Activated naive CD4-positive, alpha-beta T cell treated with anti-CD3 and anti-CD28 coated beads, Interleukin-2, amount 50 U/mL, for 72 hours (primary cell): ENCODE measurements at places on chromosomes 7 and 10. TPM values are rescaled to one million over a fixed set of nuclear protein-coding genes. Genes with fewer than 3 reads are reported as not detected.

Gene ASIC3
- 7.6 TPM for total RNA-seq

Gene AKR1D1
- not detected for total RNA-seq

Gene TUBB8
- total RNA-seq, result not detected

Gene PNLIP
- not detected for total RNA-seq

DNA sequence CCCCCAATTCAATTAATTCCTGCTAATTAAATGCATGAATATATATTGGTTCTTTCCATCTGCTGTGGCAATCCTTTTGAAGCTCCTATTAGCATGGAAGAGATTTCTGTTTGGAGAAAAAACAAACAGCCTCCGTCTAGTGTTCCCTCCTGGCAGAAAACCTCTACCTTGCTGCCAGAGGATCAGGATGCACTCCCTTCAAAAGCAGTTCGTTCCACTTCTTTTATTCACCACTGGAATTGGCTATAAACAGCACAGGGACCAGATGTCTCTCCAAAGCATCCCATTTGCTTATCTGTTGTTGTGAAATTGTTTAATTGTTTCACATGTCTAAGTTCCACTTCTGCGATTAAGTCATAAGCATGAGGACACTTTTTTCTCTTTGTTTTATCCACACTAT is 77.8 kb upstream of the PTN start:
- DNase-seq, result no peak

- DNase-seq, result no peak
These were observed 78.5 kb upstream of the MYL10 start for GRCh38 chr7:101707587-101707986.

DNA sequence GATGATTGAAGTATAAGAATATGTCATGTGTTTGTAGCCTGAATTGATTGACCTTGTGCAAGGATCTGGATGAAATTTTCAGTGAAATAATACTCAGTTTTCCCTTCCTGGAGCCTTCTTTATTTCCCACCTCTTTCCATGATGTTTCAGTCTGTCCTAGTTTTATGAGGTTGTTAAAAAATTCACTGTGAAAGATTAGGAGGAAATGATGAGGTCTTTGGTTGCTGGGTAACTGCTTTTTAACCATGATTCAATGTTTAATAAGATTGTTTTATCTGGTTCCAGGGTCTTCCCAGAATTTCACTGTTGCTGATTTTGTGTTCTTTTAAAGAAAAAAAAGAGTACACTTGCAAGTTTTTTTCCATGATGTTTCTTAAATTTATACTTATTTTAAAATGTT is 221.5 kb downstream of the MBL2 start:
- DNase-seq, result no peak
